ENCODE measurements at places on chromosomes 5 and 9.

DNA sequence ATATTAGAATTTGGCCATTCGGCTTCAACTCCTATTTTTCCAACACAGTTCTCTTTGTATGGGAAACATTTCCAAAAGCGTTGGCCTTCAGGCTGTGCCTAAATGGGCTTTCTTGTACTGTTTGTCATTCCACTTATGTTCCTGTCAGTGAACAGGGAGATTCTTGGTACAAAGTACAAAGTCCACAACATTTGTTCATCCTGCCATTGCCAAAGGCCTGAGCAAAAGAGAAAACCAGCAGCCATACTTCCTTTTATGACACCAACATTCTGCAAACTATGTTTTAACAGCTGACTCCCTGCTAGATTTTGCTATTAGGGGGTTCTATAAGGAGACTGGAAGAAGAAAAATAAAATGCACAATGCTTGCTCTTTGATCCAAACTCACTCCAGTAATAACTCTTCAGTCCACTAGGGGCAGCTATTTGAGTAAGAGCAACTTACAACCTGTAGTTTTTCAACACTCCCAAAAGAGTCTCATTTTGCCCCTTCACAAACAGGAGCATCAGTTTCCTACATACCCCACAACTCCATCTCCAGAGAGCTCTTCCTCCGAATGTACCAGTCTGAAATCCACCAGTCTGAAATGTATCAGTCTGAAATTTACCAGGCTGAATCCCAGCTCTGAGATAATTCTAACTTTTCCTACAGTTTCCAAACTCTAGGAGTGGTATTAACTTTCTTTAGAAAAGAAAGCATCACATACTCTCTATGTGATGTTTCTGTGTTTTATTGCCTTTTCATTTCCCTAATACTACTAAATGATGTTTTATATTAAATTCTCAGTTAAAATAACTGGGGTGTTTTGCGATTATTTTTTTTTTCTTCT lies 693.8 kb downstream of the DNAH5 start:
- no peak for DNase-seq

DNA sequence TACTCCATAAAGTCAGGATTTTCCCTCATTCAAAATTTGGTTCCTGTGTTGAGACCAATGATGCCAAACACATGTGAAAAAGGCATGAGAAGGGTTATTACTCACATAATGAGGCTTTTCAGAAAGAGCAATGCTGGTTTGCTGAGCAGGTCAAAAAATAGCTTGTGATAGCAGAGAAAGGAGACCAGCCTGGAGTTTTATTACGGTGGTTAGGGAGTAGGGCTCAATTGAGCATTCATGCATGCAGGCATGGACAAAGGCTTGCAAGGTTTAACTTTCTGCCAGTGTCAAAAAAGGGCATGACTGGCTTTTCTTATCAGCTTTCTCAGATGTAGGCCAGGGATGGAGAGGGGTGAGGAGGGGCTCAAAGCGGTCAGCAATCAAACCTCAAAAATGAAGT lies 628.3 kb downstream of the DNAH5 start:
- no peak for DNase-seq

DNA sequence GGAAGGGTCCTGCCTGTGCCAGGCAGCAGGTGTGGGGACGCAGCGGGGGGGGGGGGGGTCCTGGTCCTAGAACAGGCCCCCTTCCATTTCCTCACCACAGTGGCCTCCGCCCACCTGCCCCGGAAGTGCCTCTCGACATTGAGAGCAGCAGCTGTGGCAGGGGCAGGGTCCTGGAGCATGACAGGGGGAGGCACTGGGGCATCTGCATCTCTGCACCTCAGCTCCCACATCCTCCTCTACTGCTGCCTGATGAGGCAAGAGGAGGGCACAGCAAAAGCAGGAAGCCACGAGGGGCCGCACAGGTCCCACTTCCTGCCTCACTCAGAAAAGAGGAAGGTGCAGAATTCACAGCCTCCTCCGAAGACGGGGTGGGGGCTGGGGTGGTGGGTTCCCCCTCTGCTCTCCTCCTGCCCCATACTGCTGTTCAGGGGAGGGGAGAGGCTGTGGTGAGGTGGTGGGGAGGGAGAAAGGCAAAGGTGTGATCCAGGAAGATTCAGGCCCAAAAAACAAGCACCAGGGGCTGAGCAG lies 14.8 kb downstream of the AKNA start:
- DNase-seq = peak; percentile 94

GRCh38 chr9:83011611-83012010 lies 51.3 kb downstream of the RASEF start:
- no peak for DNase-seq

DNA sequence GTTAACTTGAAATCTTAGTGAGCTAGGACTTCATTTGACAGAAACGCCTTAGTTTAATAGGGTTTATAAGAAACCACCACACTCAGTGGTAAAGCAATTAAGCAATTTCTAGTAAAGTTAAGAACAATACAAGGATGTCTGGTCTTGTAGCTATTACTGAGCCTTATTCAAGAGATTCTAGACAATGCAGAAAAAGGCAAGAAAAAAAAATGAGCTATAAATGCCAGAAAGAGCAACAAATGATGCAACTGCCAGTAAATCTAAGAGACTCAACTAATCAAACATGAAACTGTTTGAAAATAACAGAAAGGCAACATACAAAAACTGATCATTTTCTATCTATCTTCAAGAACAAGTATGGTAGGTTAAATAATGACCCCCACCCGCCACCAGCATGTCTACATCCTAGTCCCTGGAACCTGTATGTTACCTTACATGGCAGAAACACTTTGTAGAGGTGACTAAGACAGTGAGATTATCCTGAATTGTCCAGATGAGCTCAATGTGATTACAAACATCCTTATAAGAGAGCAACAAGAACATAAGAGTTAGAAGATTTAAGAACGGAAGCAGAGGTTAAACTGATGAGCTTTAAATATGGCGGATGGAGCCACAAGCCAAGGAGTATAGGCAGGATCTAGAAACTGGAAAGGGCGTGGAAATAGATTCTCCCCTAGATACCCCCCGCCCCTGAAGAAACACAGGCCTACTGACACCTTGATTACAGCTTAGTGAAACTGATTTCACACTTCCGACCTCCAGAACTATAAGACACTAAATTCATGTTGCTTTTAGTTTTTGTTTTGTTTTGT lies 93.0 kb downstream of the SUSD1 start:
- no peak for DNase-seq

DNA sequence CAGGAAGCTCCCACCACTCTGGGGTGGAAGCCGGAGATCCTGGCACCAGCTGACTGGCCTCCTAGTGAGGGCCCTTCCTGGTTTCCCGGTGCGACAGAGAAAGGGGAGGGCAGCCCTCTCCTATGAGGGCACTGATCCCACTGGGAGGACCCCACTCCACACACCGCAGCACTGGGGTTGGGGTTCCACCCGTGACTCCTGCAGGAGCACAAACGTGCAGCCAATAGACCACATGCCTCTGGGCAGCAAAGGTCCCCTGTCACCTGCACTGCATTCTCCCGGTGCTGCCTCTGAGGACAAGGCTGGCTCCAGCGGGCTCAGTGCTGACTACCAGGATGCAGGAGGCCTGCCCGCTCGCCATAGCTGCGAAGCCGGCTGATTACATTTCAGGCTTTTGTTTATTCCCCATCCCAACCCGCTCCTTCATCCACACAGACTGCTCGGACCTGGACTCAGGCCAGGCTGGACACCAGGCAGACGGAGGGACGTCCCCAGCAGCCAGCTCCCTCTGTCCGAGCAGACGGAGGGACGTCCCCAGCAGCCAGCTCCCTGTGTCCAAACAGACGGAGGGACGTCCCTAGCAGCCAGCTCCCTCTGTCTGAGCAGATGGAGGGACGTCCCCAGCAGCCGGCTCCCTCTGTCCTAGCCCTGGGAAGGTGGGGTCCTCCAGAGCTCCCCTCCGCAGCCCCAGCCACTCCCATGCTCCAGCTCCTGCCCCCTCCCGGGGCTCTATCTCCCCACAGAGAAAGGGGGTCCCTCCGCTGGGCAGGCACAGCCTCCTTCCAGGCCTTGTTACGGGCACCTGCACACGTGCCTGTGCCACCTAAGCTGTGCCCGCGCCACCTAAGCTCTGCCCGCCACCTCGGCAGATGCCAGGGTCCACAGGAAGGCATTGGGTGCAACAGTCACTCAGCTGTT lies 8.8 kb upstream of the CEP72 start:
- no peak for DNase-seq

DNA sequence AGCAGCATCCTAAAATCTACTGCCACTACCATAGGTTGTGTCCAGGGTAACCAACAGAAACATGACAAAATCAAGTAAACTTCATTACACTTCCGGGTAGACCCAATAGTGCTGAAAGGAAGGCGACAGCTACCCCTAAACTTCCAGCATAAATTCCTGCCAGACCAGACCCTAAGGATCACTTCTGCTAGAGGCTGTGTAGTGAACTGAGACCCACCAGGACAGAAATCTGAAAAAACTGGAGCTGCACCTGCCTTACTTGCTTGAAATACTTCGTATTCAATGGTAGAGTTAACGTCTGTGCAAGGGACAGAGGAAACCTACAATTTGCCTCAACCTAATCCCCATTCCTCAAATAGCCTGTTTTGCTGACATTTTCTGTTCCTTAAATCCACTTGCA lies 1.0 kb upstream of the SECISBP2 start:
- DNase-seq = no peak

DNA sequence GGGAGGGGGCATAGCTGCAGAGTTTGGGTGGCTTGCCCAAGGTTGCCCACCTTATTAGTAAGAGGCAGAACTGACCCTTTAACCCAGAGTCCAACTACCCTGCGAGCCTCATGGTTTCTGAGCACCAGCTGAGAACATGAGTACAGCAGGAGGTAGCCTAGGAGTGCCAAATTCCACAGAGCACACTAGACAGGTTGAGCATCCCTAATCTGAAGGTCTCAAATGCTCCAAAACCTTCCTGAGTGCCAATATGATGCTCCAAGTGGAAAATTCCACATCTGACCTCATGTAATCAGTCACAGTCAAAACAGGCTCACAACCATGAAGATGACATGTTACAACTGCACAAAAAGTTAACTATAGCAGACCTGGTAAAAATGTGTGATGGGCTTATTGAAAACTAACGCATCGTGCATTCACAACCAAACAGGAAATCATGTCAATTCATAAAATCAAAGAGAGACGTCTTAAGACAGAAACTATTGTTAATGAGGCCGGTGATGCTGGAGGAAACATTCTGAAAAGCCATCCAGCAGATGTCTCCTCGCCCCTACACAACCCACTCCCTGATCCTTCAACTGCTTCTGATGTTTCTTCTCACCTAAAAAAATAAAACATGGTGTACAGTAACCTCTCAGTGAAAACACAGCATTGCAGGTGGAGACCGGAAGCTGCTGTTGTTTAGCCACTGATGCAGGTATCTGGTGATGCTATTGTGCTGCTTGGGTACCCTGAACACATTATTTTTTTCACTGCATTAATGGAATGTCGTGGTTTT lies 25.0 kb downstream of the PTCH1 start:
- DNase-seq = no peak

- DNase-seq = peak; percentile 73
These were observed 22.3 kb upstream of the HMCN2 start for GRCh38 chr9:130243015-130243881.

- DNase-seq = no peak
These were observed 153.4 kb downstream of the HSPA4 start for GRCh38 chr5:133205204-133205603.

DNA sequence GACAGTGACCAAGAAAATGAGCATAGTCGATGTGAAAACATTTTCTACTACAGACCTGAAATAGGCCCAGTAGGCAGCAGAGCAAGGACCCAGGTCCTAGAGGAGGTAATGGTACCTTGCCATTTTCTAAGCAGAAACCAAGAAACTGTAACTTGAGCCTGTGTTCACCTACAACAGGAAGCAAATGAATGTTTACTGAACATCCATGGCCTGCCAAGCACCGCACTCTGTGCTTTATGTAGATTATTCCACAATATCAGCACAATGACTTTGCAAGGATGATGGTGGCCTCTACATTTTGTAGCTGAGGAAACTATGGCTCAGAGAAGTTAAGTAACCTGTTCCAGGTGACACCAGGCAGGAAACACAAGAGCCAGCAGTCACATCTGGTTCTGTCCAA lies 215.3 kb downstream of the SPOCK1 start:
- no peak for DNase-seq
